ENCODE measurements at places on chromosomes 6 and 20.

GRCh38 chr6:167529444-167530335 lies 204.8 kb downstream of the TTLL2 start:
- DNase-seq = no peak

GRCh38 chr6:149925253-149925973 lies 2.5 kb upstream of the RAET1G start:
- DNase-seq = no peak

GRCh38 chr6:11064836-11065235 lies 20.7 kb upstream of the ELOVL2 start:
- no peak for DNase-seq

DNA sequence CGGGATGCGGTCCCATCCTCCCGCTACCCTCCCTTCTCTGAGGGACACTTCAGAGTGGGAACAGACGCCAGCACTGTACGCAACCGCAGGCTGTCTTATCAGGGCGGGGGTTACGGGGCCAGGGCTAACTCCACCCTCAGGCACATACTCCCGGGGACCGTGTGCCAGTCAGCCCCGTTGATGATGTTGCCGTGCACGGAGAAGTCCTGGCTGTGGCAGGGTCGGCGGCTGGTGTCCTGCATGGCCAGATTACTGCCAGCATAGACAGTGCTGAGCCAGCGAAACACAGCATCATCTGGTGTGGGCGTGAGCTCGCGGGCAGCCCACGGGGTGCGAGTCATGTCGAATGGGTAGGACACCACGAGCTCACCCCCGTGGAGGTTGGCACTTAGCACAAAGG lies 5.0 kb downstream of the CPXM1 start:
- DNase-seq = no peak

- DNase-seq = no peak
These were observed 47.8 kb downstream of the SHLD1 start for GRCh38 chr20:5797843-5798462.

DNA sequence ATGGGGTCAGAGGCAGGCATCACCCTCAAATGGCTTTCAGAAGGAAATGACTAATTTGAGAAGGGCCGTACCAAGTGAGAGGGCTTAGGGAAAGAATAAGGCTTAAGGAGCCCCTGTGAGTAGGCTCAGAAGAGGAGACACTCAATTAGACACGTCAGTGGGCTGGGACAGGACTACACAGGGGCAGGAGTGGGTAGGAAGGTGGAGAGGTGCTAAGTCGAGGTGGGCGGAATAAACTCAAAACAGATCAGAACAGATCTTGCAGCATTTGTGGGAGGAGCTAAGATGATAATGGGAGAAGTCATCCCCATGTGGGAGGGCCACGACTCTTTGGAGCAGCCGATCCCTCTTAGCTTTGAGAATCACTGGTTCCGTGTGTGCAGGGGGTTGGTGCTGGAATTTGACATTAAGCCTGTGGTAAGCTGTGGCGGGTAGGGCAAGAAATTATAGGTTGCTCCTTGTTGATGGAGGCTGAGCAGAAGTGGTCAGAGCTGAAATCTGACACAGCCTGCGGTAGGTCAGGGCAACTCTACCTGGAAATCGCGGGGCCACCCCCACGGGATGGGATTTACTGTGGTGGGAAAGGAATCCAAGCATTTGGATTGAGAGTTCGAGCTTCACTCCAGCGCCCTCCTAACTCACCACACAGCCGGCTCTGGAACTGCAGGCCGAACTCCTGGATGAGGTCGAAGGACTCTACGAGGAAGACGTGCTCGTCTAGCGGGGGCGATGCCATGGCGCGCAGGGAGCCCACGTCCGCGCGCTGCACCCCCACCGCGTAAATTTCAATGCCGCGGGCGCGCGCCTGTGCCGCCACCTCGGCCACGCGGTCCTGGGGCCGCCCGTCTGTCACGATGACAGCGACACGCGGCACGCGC lies 2.8 kb upstream of the RBPJL start:
- no peak for DNase-seq

- DNase-seq = no peak
These were observed 66.5 kb upstream of the PIM1 start for GRCh38 chr6:37103169-37104039.

DNA sequence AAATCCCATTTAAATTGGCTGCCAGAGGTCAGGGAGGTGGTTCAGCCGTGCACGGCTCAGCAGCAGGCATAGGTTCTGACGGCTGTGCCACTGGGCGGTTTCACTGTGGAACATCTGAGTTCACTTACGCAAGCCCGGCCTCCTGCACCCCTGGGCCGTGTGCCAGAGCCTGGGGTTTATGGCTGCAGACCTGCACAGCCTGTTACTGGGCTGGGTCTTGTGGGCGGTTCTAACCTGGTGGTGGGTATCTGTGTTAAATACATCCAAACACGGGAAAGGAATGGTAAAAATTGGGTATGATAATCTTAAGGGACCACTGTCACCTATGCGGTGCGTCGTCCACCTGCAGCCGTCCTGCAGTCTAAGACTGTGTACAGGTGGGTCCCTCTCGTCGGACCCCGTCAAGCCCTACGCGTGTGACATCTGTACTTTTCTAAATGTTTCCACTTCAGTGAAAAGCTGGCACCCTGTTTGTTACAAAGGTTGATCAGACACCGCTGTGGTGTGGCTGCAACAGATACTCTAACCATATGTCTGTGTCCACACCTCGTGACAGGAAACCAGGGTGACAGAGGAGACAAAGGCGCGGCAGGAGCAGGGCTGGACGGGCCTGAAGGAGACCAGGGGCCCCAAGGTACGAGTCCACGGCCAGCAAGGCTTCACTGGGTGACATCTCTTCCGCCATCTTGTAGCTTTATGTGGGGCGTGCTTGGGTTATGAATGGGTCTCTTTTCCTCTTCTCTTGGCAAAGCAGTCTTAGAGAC lies 21.5 kb downstream of the COL9A3 start:
- no peak for DNase-seq
